ENCODE measurements at places on chromosomes 6 and 20.
A peak's percentile ranks its signal among the peaks of the same experiment; 100 is the strongest.

- no peak for DNase-seq
These were observed 135.6 kb upstream of the UST start for GRCh38 chr6:148611213-148611612.

DNA sequence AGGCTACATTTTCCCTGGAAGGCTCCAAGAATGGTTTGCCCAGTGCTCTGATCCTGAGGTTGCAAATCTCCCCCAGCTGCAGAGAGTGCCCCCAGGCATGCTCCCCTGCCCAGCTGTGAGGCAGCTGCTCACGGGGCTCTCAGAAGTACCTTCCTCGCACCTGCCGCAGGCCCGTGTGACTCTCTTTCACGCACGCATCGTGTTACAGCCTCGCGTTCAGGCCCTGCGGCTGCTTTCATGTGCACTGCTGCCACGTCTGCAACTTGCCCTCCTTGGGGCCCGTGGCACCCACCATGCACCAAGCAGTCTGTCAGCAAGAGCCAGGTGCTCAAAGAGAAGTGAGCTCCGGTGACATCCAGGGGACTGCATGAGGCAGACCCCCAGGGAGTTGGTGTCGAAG is 28.6 kb upstream of the SPO11 start:
- no peak for DNase-seq

DNA sequence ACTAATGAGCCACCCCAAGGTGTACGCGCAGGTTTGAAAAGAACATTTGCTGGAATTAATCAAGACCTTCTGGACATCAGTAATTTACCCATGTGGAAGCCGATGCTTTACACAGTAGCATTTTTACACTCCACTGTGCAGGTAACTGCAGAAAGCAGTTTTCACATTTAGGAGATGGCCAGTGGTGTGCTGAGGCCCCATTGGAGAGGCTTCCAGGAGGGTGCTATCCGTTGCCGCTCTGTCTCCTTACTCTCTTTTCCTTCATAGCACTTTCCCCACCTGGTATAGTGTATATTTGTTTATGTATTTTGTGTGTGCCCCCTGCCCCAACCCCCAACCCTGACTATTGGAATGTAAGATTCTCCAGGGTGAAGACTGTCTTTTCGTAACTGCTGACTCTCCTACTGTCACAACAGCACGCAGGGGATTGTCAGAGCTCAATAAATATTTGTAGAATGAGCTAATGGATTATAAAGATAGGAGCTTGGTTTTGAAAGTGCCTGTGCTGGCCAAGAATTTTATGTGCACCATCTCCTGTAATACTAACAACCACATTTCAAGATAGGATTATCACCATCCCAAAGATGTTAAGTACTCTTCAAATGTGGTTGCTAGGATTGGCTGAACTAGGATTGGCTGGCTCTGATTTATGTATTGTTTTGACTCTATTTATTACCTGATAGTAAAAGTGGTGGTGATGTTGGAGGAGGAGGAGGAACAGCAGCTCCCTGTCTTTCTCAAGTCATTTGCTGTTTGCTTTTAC is 74.0 kb upstream of the GLP1R start:
- DNase-seq, result no peak

GRCh38 chr6:136438441-136438840 is 111.8 kb downstream of the MAP7 start:
- DNase-seq, result no peak

DNA sequence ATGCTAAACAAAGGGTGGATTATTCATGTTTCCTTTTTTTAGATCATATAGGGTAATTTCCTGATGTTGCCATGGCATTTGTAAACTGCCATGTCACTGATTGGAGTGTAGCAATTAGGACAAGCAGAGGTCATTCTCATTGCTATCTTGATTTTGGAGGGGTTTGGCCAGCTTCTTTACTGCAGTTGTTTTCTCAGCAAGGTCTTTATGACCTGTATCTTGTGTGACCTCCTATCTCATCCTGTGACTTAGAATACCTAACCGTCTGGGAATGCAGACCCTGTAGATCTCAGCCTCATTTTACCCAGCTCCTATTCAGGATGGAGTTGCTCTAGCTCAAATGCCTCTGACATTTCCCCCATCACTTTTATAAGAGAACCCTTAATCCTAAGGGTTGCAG is 53.6 kb downstream of the CDS2 start:
- no peak for DNase-seq

- no peak for DNase-seq
These were observed 162.7 kb downstream of the RALGAPA2 start for GRCh38 chr20:20549704-20550103.

DNA sequence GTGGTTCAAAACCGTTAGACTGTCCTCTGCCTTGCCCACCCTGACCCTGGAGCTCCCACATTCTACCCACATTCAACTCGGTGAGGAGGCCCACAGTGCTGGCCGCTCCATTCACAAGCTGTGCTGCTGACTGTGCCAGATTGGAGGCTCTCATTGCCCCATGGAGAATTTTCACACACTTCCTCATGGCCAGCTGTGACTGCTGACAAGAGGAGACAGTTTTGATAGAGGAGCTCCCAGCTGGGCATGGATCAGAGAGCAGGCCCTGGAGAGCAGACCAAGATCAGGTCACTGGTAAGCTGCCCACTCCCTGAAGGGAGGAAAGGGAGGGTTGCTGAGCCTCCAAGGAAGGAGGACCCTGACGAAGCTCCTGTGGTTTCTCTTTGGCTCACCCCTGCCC is 246.1 kb upstream of the RIN2 start:
- DNase-seq, result no peak

- DNase-seq, result no peak
These were observed 332.0 kb downstream of the HAO1 start for GRCh38 chr20:7608250-7608649.

DNA sequence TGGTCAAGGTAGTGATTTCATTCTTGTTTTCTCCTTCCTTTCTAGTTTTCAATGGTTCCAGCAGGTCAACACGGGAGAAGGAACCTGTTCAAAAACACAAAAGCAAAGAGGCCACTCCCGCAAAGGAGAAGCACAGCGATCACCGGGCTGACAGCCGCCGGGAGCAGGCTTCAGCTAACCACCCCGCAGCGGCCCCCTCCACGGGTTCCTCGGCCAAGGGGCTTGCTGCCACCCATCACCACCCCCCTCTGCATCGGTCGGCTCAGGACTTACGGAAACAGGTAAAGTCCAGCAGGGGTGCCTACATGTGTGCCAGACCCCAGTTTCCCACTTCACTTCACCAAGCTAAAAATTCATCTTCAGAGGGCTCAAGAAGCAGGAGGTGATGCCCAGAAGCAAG is 175.6 kb downstream of the DTNBP1 start:
- DNase-seq, result no peak

DNA sequence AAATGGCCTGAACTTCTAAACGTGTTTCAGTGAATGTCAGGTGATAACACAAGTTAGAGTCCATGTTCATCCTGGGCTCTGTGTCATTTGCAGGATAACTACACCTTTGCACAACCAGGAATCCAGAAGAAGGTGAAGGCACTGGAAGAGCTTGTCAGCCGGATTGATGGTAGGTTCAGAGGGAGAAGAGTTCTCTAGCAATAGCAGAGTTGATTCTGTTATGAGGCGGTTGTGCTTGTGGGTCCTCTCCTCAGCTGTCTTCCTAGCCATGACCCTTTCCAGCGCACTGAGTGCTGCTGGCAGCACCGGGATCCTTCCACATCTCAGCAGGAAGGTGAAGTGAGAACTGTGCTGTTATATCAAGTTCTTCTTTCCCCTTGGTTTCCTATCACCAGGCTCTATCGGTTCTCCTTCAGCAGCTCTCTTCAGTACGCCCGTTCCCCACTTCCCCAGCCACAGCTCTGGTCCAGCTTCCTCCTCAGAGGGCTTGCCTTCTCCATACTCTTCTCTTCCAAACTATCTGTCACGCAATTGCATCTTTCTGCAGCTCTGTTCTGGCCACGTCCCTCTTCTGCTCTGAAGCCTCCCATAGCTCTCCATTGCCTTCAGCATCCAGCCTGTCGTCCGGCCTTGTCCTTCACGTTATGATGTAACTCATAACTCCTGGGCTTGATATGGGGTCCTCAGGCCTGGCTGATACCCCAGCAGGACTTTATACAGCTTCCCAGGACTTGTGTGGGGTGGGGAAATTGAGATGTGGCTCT is 39.9 kb upstream of the RNF8 start:
- DNase-seq, result no peak

GRCh38 chr6:40723967-40724366 is 136.8 kb upstream of the LRFN2 start:
- no peak for DNase-seq

DNA sequence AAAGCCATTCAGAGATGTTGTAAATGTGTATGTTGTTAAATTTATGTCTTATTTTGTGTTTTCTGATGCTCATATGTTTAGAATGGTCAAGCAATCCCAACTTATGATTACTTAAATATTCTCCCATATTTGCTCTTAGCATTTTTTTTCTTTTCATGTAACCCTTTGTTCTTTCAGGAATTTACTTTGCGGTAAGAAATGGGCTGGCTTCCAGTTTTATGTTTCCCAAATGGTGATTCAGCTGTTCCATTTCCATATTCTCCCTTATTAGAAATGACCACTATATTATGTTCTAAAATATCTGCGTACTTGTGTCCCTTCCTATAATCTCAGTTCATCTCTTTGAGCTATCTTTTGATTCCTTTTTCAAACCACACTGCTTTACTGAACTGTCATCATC is 113.7 kb downstream of the CDH26 start:
- DNase-seq, result no peak

DNA sequence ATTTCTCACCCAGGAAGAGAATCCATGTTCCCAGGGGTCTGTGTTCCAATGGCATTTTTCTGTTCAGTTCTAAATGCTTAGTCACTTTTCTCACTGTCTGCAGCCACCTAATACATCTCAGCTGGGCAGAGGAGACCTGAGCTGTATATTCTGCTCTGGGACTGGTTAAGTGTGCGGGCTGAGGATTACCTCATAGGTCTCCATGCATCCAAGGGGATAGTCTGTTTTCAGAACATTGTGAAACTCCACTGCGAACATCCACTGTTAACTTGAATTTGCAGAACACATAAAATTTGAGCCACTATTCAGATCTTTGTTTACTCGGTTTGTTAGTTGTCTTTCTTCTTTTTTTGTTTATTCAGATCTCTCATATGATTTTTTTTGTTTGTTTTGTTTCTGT is 947.1 kb downstream of the TFAP2A start:
- no peak for DNase-seq

DNA sequence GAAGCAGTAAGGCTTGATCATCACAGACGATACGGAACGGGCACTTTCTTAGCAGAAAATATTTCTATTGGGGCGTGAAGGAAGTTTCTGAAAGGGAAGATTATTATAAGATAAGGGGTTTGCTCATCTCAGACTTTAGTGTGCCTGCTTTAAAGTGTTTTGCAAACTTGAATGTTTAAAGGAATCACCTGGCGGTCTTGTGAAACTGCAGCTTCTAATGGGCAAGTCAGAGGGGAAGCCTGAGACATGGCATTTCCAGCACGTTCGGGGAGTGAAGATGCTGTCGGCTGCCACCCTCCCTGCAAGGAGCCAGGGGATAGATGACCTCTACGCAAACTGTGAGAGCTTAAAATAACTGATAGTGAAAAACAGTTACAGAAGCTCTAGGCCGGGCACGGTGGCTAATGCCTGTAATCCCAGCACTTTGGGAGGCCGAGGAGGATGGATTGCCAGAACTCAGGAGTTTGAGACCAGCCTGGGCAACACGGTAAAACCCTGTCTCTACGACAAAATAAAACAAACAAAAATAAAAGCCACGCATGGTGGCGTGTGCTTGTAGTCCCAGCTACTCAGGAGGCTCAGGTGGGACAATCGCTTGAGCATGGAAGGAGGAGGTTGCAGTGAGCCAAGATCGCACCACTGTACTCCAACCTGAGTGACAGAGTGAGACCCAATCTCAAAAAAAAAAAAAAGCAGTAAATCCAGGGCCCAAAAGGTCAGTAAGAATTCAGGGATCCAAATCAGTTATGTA is 2.3 kb upstream of the KIF16B start:
- DNase-seq, result no peak

DNA sequence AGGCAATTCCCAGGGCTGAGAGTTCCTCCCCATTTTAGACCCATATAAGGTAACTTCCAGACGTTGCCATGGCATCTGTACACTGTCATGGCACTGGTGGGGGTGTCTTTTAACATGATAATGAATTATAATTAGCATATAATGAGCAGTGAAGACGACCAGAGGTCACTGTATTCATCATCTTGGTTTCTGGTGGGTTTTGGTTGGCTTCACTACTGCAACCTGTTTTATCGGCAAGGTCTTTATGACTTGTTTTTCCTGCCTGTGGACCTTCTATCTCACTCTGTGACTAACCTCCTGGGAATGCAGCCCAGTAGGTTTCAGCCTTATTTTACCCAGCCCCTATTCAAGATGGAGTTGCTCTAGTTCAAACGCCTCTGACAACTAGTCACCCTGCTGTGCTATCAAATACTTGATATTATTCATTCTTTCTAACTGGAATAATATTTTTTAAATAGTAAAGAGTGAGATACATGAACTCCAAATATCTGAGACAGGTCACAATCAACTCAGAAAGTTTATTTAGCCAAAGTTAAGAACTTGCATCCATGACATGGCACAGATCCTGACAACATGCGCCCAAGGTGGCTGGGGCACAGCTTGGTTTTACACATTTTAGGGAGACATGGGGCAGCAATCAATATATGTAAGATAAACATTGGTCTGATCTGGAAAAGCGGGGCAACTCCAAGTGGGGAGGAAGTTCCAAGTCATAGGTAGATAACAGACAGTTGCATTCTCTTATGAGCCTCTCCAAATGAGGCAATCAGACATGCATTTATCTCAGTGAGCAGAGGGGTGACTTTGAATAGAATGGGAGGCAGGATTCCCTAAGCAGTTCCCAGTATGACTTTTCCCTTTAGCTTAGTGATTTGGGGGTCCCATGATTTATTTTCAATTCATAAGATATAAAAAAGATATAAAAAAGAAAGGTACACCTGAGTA is 1.2 kb upstream of the UFL1 start:
- peak; percentile 2 for DNase-seq

DNA sequence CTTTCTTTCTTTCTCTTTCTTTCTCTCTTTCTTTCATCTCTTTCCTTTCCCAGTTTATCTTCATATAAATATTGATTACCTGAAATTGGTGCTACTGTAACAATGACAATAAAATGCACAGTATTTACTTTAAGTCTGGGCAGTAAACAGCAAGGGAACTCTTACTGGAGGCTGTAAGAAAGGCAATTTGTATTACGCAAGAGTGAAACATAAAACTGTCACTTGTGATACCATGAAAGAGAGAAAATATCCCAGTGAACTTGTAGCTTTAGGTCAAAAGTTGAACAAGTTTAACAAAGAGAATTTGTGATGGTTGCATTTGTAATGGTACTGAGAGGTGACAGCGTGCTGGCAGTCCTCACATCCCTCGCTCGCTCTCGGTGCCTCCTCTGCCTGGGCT is 80.0 kb downstream of the EYS start:
- no peak for DNase-seq

DNA sequence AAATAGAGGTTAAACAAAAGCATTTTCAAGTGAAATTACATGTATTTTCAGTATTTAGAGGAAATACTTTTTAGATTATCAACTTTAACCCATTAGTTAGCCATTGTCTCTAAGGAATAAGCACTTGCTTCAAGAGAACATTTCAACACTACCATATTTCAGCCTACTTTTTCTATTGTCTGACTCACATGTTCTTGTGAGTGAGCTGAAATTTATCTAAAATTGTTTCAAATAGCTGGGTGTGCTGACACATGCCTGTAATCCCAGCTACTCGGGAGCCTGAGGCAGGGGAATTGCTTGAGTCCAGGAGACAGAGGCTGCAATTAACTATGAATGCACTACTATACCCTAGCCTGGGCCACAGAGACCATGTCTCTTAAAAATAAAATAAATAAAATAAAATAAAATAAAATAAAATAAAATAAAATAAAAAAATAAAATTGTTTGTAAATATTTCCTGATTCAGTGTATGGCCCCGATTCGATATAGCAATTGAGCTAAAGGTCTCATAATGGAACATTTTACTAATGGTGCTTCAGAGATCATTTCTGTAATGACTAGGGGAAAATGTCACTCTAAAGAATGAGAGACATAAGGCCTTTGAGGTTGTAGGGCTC is 324.6 kb upstream of the PLCB4 start:
- no peak for DNase-seq
